ENCODE measurements at places on chromosomes 5 and 9. TPM values are rescaled to one million over a fixed set of nuclear protein-coding genes. Genes with fewer than 3 reads are reported as not detected.

The RNF183 gene
- not detected for total RNA-seq

The INSL6 gene
- not detected for total RNA-seq

The GFI1B gene
- total RNA-seq, result not detected

The MEGF10 gene
- total RNA-seq, result 0.14 TPM

The BTF3 gene
- total RNA-seq, result 551 TPM

Data from thoracic aorta endothelial cell (primary cell).